ENCODE measurements at places on chromosomes 12 and 14.

GRCh38 chr12:109868182-109869051 is 11.9 kb downstream of the GLTP start:
- DNase-seq = no peak

GRCh38 chr14:24108336-24108874 is 6.2 kb upstream of the DCAF11 start:
- no peak for DNase-seq

DNA sequence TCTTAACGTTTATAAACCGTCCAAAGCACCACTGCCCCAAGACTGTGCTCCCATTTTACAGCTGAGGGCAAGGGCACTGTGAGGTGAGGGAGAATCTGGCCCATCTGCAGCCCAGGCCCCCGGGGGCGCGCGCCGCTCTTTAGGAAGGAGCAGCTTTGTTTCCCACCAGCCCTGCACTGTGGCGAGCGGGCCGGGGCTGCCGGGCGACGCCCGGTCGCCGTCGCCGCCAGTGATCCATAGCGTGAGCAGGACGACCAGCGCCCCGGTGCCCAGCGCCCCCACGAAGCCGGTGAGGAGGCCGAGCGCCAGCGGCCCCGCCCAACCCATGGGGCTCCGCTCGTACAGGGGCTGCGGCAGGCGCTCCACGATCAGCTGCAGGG is 34.6 kb downstream of the FIGNL2 start:
- DNase-seq = no peak

GRCh38 chr12:12079291-12079690 is 8.6 kb downstream of the BCL2L14 start:
- DNase-seq = no peak

- DNase-seq = no peak
These were observed 23.5 kb downstream of the SSH1 start for GRCh38 chr12:108833757-108834472.

- DNase-seq = peak; percentile 58
These were observed 11.7 kb upstream of the NFKBIA start for GRCh38 chr14:35416108-35416750.

DNA sequence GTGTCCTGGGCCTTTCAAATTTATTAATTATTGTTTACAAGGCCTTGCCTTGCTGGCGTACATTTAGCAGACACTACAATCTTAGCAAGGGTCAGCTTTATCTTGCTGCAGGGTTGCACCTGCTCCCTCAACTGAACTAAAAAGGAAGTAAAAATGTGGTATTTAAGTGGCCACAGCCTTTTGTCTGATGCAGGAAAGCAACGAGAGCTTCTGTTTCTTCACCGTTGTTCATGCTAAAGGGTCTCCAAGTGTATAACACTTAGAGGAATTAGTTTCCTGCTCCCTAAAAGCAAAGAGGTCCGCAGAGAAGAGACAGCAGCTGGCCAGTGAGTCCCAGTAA is 62.8 kb upstream of the EGLN3 start:
- DNase-seq = no peak

DNA sequence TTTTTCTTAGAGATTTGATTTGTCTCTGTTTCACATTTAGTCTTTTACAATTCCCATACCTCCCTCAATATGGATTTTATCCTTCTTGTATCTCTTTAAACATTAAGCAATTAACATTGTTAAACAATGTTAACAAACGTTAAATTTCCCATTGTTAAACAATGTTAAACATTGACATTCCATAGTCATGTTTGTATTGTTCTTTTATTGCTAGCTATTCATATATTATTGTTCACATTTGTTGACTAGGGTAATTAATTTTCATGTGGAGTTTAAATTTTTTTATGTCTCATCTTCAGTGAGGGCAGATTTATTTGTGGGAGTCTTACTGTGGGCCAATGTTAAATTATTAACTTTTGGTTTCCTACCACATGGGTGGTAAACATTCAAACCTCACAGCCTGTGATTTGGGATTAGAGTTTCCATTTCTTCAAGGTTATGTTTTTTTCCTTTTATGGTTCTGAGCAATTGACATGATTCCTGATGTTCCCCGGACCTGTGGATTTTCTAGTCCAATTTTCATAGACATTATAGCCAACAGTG is 294.3 kb downstream of the ALG10B start:
- no peak for DNase-seq
